ENCODE measurements at places on chromosomes 1 and 21. TPM values are rescaled to one million over a fixed set of nuclear protein-coding genes. Genes with fewer than 3 reads are reported as not detected.
A peak's percentile ranks its signal among the peaks of the same experiment; 100 is the strongest.

DNA sequence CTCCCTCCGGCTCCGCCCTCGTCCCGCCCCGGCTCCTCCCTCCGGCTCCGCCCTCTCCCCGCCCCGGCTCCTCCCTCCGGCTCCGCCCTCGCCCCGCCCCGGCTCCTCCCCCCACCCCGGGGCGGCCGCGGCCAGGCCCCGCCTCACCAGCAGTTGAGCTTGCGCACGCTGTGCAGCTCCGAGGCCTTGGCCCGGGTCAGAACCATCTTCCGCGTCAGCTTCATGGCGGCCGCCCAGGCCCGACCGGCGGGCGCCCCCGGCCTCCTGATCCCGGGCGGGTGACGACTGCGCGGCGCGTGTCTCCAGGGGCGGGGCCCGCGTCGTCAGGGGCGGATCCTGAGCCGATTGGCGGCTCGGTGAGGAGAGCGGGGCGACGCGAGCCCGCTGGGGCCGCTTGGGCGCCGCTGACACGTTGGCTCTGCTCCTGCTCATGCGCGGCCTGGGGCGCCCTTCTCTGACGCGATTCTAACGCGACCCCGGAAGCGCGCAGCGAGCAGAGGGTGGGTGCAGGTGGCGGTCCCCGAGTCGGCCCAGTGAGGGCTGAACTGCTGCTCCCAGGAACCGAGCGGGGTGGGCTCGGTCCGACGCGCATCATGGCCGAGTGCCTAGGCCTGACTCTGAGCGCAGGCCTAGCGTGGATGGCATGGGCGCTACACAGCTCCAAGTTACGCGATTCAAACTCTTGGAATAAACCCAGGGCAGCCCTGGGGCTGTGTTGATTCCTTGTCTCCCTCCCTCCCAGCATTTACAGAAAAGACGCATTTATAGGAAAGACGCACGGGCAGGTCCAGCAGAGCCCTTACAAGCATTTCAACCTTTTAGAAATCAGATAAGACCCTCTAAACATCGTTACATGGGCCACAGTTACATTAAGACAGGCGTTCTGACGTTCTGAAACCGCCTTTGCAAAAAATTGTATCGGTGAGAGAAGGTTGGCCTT lies at the start of gene CFAP410:
Gene CFAP410, minus strand, starts transcription at position 420 of the 940 bp plus-strand sequence. Its CDS starts 196 bp downstream, at position 224.
- peak; percentile 95 for DNase-seq

- no peak for DNase-seq
These were observed 22.9 kb upstream of the CLSTN1 start for GRCh38 chr1:9846611-9847171.

- DNase-seq, result no peak
These were observed 27.5 kb downstream of the SH3BGR start for GRCh38 chr21:39479164-39479813.

GRCh38 chr1:56378341-56379070 lies 200.9 kb downstream of the PLPP3 start:
- DNase-seq, result no peak

DNA sequence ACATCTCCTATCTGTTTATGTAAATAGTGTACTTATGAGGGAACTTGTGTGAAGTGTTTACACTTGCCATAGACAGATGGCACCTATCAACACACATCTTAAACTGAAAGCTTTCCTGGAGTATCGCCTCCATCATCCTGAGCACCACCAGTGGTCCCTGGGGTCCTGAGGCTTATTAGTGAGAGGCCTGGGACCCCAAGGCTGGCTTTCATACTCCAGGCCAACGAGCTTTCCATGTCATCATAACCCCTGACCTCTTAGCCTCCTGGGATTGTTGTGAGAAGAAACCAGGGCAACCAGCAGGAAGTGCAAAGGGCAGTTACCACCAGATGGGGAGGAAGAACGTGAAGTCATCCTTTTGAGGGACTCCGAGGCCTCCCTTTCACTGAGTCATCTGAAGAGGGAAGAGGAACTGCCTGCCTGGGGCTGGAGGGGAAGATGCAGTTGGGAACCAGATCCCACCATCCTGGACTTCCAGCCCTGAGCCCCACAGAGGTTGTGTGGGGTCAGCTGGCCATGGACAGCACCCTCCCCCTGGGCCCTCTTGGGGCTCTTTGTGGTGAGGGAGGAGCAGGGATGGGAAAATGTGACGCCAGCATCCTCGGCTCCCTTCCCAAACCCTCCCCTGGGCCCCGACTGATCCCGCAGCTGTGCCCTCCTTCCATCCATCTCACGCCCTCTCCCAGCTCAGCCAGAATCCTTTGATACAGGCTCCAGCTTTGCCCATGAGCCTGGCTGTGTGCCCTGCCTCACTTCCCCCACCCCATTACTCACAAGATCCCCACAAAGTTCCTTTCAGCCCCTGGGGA lies 5.8 kb downstream of the INKA2 start:
- DNase-seq, result peak; percentile 74

DNA sequence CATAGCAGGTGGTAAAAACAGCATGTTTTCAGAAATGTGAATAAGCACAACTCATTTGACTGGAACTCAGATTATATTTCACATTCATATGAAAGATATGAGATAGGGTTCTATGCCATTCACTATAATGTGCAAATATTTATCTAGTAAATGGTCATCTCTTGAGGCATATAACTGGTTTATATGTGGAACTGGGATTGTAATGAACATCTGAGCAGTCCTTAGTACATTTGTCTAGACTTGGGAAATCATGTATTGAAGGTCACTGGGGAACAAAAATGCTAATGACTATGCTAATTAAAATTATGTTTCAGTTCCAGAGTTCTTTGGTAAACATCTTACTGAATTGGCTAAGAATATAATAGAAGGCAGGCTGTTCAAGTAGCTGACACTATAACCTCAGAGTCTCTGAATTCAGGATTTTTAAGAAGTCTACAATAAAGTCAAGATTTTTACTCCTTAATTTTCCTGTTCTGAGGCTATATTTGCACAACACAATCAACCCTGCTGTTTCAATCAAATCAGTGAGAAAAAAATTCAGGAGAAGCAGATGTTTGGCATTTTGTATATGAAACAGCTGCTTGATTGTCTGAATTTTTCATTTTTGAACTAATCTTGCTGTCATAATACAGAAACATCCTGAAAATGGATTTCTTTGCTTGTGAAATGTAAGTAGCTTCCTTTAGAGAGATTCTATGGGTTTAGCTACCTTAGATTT lies 244.8 kb upstream of the RGS18 start:
- DNase-seq, result no peak

DNA sequence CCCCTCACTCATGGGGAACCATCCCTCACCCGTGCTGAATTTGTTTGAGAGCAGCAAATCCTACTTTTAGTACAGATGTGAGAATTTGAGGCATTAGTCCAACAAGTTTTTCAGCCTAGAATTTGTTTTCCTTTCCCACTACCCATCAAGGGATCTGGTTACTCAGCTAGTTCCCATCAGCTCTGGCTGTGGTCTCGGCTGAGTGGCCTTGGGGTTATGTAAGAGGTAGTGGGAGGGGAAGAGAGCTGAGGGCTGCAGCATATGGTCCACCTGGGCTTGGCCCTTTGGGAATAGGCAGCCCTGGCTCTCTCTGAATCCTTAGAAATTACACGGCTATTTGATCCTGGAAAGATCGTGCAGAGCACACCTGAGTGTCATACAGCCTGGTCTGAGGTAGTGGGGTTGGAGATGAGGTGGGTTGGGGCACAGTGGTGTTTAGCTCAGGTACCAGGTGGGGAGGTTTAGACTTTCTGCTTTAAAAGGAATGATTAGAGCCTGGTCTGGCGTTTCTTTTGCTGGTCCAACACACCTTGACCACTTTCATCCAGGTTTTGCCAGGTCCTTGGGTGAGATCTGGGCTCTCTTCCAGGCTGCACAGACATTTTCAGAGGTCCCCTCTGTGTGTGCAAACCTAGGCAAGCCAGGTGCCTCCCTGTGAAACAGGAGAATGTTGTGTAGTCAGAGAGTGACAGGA lies 4.2 kb downstream of the GSTM4 start:
- DNase-seq, result no peak

- no peak for DNase-seq
These were observed 21.1 kb downstream of the QSOX1 start for GRCh38 chr1:180175806-180176205.

DNA sequence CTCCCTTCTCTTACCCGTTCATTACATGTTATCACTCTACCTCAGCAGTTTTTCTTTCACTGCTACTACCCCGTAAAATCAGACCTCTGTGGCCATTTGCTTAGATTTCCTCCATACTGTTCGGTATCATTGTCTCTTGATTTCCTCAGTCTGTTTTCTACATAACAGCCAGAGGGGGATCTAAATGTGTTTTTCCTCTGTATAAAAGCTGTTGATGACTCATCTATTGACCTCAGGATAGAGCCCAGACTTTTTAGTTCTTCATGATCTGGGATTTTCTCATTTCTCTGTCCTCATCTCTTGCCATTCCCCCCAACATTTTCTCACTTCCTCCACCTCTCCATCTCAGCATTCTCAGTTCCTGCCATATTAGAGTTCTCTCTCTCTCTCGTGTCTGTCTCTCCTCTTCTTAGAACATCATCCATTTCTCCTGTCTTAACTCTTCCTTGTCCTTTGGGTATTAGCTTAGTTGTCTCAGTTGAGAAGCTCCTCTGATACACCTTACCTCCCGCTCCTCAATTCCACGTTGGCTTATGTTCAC lies 10.5 kb downstream of the OTUD3 start:
- DNase-seq, result no peak

- DNase-seq, result no peak
These were observed 17.9 kb upstream of the RGS18 start for GRCh38 chr1:192140382-192140781.

DNA sequence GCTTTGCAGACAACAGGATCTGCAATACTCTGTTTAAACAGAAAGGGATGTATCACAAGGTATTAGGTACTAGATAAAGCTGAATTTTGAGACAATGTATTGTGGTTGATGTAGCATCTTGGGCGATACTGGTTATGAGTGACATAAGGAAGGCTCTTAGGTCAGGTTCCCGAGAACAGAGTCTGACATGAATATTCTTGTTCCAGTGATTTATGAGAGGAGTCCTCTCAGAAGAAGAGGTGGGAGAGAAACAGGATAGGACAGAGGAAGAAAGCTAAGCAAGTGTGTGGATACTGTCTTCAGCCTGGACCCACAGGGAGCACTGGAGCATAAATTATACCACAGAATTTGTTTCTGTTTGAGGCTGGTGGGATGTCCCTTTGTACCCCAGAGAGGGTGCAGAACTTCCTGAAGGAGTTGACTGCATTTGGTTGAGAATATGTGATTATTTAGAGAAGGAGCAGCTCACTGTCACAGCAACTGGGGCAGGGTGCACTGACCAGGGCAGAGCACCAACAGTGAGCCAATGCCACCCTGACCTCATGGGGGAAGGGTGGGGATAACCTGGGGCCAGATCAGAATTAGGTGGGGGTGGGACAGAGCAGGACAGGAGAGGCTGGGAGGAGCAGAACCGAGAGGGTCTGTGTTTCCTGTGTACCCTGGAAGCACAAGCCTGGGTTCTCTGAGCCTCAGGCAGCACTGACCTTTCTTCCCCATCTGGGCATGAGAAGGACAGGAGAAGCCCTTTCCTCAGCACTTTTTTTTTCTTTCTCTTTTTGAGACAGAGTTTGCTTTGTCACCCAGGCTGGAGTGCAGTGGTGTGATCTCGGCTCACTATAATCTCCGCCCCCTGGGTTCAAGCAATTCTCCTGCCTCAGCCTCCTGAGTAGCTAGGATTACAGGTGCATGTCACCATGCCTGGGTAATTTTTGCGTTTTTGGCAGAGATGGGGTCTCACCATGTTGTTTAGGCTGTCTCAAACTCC lies 36.3 kb upstream of the SLC6A9 start:
- DNase-seq, result no peak

DNA sequence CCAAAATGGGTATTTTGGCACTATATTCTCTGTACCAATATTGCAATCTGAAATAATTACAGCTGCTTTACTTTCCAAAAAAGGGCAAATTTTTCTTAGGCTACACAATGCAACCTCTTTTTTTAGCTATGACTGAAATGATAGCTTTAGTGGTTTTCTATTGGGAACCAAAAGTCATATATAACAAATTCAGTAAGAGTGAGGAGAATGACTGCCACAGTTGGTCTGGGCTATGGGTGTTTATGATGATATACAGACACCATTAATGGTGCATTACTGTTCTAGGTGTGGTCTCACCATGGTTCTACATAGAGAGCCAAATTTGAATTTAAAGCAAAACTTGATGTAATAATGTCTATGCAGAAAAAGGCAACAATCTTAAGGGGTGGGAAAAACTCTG lies 72.3 kb upstream of the PTBP2 start:
- DNase-seq, result no peak

DNA sequence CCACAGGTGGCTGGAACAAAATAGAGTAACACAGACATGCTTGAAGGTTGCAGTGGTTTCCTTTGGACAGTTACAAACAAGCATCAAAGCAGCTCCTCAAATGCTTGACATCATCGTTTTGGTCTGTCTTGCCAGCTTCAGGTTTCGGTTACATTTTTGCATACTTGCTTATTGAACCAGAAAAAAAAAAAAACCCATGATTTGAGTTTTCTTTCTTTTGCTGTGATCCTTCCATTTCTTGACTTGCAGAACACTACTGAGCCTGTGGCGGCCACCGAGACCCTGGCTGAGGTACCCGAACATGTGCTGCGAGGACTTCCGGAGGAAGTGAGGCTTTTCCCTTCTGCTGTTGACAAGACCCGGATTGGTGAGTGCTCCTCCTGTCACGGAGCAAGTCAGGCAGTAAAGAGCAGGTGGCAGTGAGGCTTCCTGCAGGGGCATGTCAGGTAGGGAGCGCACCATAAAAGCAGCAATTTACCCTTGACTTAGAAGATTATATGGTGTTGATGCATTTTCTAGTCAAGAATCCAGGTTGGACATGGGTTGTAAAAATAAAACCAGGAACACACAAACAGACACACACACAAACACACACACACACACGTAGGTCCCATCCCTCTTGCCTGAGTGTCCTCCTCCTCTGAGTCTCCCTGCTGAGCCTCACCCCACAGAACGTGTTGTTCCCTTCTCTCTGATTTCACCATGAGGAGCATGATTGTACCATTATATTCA lies 30.9 kb downstream of the PRDM2 start:
- peak; percentile 23 for DNase-seq

DNA sequence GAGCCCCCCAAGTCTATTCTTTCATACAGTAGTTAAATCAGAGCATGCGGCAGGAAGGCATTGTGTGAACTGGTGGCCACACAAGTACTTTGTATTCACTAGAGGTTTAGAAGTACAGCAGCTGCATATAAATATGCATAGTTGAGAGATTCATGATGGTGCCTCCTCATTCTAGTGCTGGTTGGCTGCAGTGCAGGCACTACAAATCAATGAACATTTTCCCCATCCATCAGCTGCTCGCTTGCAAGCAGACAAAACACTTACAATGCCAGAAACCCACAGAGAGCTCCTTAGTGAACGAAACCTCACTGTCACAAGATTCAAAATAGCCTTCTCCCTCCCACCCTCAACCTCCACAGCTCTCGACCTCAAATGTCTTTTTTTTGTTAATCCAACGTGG lies 726.2 kb downstream of the USP25 start:
- DNase-seq, result no peak

GRCh38 chr21:31159808-31160207 lies 121.5 kb upstream of the KRTAP19-8 start:
- DNase-seq, result no peak

Gene FAM43B
- total RNA-seq, result not detected

Gene SMIM1
- total RNA-seq, result not detected

Gene CD2
- total RNA-seq, result not detected

Gene SLAMF9
- not detected for total RNA-seq

Gene SLC37A1
- 5.0 TPM for total RNA-seq

Gene ADGRL2
- 0.57 TPM for total RNA-seq

Gene C1QC
- total RNA-seq, result not detected
